ENCODE measurements at places on chromosomes 4 and X.

- DNase-seq = no peak
Measured at GRCh38 chr4:107018344-107018735, 17.8 kb downstream of the DKK2 start.

DNA sequence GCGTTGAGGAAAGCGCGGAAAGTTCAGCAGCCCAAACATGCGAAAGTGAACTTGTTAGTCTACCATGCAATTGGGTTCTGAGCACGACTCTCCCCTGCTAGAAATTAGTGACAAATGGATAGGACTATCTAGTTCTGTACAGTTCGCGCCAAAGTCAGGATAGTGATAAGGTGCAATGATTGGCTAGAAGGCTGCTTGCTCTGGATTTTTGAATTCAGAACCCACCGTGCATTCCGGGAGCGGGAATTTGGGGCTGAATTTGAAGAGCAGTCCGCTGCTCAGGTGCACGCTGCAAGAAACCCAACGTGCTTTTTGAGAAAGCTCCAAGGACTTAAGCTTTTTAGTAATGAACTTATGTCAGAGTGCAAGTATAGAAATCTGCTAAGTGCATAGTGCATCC, 732 bp upstream of the ESX1 start:
- DNase-seq = no peak

DNA sequence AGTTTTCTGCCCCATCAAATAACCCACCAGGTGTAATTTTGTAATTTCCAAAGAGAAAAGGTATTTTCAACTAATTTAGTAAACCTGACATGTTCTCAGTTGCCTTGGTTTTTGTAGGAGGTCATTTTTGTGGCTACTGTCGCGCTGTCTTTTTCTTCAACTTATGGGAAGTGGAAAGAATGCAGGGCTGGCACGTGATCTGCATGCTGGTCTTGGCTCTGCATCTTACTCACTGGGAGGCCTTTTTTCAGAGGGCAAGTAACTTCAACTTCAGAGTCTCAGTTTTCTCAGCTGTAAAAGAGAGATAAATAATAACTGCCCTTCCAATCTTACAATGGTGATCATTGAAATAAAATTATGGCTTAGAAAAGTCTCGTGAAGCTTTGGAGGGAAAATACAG, 109.9 kb upstream of the SMIM10 start:
- DNase-seq = no peak

- DNase-seq = no peak
Measured at GRCh38 chrX:362351-362750, 24.4 kb downstream of the PPP2R3B start.

DNA sequence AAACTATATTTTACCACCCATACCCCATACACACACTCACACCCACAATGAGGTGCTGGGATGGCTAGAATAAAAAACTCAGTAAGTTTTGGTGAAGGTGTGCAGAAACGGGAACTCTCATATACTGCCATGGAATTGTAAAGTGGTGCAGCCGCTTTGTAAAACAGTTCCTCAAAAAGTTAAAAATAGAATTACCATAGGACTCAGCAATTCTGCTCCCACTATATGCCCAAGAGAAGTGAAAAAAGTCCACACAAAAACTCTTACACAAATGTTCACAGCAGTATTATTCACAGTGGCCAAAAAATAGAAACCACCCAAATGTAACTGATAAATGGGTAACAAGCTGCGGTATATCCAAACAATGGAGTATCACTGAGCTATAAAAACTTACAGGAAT, 6.5 kb downstream of the CENPU start:
- DNase-seq = no peak

- DNase-seq = no peak
Measured at GRCh38 chr4:99715286-99715685, 57.7 kb upstream of the C4orf54 start.

DNA sequence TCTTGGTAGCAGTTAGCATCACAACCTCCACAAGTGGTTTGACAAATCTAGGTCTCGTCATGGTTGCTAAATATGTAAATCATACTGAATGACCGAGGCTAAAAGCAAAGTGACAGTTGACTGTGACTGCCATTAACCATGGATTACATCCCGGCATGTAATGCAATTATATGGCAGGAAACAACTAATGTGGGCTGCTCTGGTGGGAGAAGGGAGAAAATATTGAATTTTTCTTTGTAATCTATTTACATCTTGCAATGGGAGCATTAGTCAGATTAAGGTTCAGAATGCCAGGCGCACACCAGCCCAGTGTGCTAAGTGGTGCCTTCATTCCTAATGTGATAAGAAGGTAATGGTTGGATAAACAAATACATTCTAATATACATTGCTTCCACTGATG, 35.8 kb downstream of the UNC5C start:
- no peak for DNase-seq

GRCh38 chr4:168604496-168605373, 107.9 kb downstream of the PALLD start:
- DNase-seq = no peak

DNA sequence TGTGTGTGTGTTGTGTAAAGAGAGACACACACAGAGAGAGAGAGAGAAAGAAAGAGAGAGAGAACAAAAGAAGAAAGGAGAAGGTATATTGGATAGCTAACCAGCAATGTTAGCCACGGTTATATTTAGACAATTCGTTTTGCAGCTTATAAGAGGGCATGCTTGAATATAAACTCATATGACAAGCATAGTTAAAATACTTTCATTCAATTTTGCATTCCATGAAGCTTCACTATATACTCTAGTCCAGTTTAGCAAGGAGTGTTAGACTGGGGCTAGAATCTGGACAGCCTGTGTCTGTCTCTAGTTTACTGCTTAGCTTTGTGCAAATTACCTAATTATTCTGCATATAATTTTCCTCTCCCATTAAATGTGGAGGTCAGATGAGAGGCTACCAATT, 525.9 kb upstream of the ZFP42 start:
- DNase-seq = no peak

- no peak for DNase-seq
Measured at GRCh38 chr4:38400946-38401345, 263.1 kb upstream of the KLF3 start.

DNA sequence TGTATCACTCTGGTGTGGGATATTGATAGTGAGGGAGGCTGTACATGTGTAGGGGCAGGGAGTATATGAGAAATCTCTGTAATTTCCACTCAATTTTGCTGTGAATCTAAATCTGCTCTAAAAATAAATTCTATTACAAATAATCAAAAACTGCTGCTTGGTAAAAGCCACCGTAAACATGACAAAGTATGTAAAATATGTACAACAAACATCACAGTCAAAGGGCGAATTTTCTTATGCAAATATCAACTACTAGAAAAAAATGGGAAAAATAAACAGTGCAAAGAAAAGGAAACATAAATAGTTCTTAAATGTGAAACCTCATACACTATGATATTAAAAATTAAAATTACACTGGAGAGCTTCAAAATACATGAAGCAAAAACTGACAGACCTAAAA, 105.1 kb upstream of the DCLK2 start:
- DNase-seq = no peak

DNA sequence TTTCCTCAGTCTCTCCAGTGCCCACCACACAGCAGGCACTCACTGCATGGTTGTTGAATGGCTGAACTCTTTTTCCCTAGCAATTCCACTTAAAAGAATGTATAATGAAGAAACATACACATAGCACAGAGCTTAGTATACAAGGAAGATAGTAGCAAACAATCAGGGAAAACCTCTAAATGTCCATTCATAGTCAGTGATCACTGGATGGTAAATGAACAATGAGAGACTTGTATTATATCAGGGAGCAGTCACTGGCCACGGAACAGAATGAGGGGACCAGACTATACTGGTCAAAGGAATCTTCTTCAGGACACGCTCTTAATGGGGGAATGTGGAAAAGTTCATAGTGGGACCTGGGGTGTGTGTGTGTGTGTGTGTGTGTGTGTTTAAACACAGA, 43.6 kb upstream of the FAM156A start:
- DNase-seq = no peak

DNA sequence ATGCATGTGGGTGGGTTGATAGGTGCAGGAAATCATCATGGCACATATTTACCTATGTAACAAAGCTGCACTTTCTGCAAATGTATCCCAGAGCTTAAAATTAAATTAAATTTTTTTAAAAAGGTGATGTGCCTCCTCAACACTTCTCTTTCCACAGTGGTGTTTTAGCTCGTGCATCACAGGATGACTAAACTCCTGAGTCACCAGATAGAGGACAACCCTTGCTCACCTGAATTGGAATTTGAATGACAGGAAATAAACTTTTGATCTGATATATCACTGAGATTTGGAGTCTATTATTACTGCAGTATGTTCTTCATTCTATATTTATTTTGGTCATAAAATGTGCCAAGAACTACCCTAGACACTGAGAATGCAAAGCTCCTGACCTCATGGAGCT, 185.3 kb downstream of the MAPK10 start:
- no peak for DNase-seq

DNA sequence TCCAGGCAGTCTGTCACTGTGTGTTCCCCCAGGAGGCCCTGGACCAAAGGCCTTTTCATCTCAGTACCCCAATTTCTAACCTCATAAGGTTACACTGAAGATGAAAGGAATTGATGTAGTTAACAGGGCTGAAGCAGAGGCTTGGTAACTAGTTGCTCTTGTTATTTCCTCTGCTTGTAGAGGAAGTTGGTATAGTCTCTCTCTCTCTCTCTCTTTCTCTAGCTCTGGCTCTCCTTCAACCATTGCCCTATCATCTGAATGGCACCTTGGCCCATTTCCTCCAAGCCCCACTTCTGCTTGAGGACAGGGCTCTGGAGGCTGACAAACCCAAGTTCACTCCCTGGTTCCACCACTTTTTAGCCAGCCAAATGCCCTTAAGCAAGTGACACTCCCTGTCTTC, 96.1 kb downstream of the MAMLD1 start:
- no peak for DNase-seq

DNA sequence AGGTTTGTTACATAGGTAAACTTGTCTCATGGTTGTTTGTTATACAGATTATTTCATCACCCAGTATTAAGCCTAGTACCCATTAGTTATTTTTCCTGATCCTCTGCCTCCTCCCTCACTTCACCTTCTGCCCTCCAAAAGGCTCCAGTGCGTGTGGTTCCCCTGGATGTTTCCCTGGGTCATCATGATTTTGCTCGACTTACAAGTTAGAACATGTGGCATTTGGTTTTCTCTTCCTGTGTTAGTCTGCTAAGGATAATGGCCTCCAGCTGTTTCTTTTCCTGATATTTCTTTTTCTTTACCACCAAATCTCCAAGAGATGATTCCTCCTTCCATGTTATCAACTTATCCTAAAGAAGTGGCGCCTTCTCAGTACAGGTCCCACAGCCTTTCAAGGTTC, 543.1 kb upstream of the ADGRL3 start:
- no peak for DNase-seq

- no peak for DNase-seq
Measured at GRCh38 chr4:72208421-72209075, 176.7 kb downstream of the NPFFR2 start.

DNA sequence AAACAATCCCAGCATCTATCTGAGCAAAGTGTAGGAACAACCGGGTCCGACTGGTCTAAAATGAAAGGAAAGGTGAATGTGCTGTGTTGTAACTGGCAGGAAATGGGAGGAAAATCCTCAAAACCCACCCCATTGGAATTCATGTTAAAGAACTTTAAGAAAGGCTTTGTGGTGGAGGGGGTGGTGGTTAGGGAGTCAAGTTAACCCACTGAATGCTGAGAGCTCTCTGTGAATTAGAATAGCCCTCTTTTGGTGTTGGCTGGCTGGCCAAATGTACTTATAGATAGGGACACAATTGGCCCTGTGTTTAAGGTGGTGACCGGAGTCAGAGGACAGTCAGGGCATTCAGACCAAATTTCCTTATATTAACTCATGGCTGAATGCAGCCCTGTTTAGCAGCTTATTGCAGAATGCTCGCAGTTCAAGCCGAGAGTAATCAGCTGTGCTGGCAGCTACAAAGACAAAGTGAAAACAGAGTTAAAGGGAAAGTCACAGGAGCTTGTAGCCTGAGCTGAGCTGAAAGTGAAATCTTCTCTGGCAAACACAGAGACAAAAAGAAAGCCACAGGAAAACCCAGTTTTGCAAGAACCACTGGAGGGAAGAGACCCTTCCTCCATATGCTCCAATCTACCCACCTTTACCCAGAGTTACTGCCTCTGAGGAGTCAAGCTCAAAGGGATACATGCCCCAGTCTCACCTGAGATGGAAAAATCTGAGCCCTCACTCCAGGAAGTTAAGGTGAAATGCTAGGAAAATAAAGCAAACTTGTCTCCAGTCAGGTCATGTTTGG, 38.5 kb upstream of the UGT2B7 start:
- no peak for DNase-seq

DNA sequence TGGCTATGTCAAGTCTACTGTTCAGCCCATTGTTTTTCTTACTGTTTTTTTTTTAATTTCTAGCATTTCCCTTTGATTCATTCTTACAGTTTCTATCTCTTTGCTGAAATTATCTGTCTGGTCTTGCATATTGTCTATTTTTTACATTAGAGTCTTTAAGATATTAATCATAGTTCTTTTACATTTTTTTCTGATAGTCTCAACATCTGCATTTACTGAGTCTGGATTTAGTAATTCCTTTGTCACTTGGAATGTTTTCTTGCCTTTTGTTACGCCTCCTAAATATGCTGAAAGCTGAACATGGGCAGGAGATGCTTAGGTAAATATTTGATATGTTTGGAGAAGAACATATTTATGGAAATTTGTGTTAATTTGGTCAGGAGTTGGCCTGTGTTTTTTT, 10.4 kb downstream of the JADE3 start:
- no peak for DNase-seq

- no peak for DNase-seq
Measured at GRCh38 chr4:832536-832935, 6.6 kb upstream of the CPLX1 start.

DNA sequence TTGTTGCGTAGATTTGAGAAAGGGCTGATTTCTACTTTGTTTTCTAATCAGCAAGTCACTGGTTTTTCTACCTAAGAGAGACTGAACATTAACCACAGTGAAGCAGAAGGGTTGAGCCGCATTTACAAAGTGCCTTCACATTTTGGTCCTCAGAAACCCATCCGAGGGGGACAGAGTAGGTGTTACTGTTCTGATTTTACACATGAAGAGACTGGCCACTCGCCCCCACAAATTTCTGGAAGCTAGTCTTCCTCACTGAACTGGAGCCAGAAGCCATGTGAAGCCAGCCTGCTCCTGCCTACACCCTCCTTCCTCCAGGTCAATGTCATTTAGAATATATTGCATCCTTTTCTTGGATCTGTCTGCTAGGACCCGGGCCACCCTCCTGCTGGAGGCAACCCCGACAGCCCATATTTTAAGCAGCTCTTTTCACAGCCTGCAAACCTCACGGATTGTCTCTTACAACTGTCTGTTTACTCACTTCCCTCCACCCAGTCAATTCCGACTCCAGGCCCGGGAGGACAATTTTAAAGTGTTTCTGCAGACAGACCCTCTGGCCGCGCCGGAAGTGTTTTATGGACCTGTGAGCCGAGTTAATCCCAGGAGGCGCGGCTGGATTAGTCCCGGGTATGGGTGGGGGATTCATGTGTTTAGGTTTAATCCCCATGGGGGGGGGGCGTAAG, 73.2 kb upstream of the BCOR start:
- DNase-seq = no peak

DNA sequence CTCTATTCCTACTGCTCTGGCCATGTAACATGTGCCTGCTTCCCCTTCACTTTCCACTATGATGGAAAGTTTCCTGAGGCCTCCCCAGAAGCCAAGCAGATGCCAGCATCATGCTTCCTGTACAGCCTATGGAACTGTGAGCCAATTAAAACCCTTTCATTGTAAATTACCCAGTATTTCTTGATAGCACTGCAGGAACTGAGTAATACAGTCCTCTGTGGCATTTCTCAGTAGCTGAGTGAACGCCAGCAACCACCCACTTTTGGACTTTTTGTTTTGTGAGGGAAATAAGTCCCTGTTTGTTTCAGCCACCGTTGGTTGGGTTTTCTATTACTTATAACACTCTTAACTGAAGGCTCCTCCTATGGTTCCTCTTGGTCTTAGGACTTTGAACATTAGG, 104.1 kb downstream of the C4orf51 start:
- no peak for DNase-seq
